ENCODE measurements at places on chromosomes 13 and 19.

GRCh38 chr13:104111031-104111430 is 1044.8 kb upstream of the SLC10A2 start:
- no peak for DNase-seq

- DNase-seq, result no peak
Observed at GRCh38 chr13:46392967-46393366, 5.9 kb upstream of the RUBCNL start.

DNA sequence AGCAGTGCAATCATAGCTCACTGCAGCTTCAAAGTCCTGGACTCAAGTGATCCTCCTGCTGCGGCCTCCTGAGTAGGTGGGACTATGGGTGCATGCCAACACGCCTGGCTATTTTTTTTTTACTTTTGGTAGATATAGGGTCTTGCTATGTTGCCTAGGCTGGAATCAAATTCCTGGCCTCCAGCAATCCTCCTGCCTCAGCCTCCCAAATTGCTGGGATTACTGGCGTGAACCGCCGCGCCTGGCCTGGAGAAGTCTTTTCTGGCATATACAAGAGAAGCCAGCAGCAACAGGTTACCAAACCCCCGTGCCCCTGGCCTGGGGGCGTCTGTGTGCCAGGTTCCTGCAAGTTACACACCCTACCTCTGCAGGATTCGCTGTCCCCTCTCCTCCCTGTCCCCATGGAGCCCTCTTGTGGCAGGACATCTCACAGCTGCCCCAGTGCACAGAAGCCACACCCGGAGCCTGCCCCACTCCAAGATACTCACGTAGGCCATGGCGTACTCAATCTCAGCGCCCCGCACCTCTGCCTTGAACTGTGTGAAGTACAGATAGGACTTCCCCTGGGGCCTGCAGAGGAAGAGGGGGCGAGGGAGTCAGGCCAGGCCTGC is 9.9 kb downstream of the MYDGF start:
- no peak for DNase-seq

GRCh38 chr13:28045861-28046260 is 54.5 kb downstream of the FLT3 start:
- DNase-seq, result no peak

- no peak for DNase-seq
Observed at GRCh38 chr13:26400545-26400944, 146.6 kb downstream of the CDK8 start.

DNA sequence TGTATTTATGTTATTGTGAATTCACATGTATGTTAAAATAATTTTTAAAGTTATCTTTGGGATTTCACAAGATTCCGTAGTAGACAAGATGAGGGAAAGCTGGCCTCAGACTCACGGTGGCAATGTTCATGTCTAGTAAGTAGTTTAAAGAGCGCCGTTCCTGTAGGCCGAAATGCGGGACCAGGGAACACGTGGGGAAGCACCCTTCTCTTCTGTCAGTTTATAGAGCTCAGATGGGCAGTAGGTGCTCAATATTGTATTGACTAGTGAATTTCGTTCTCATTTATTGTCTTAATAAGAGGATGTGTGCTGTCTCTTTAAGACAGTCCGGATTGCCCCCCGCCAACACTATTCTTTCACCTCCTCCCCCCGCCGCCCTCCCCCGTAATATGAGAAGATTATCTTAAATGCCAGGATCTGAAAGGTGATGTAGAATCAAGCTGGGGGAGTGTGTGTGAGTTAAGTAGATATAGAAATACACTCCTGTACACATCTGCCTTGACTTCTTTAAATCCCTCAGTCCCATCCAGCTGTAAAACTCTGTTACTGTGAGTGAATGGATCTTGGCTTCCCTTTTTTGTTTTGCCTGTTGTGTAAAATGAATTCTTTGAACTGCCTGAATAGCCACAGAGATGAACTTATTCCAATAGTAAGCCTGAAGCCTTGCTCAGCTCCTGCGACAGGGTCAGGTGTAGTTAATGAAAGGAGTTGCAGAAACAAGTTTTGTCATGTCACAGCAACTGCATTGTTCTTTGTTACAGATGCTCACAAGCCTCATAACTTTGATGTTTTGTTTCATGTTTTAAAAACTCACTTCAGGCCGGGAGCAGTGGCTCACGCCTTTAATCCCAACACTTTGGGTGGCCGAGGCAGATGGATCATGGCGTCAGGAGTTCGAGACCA is 1.3 kb downstream of the LAMP1 start:
- DNase-seq, result no peak

- DNase-seq, result no peak
Observed at GRCh38 chr19:55231391-55232285, 3.1 kb upstream of the TMEM86B start.

GRCh38 chr19:1566392-1567115 is 1.6 kb downstream of the MEX3D start:
- no peak for DNase-seq

- DNase-seq, result no peak
Observed at GRCh38 chr13:37168926-37169325, 63.5 kb upstream of the CSNK1A1L start.
